Forelimb muscle (tissue), 1 donor: ENCODE measurements at places on chromosomes 2 and 18.

GRCh38 chr18:13175754-13176210 is 42.8 kb upstream of the LDLRAD4 start:
- DNase-seq: no peak

DNA sequence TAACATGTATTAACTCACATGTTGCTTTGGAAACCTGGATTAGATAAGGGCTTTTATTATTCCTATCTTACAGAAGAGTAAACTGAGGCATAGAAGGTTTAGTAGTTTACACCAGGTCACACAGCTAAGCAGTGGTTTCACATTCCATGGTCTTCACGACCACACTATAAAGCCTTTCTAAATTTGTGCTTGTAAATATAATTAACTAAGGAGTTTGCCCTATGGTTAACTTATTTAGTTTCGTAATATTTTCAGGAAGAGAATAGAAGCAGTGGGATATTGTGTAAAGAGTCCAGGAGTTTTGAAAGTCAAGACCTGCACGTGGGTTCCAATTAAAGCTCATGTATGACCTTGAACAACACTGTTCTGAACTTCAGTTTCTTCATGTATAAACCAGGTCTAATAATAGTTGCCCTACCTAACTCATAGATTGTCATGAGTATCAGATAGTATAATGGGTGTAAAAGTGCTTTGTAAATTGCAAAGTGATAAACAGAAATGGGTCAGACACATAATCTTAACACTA is 19.5 kb upstream of the SOS1 start:
- no peak for DNase-seq

DNA sequence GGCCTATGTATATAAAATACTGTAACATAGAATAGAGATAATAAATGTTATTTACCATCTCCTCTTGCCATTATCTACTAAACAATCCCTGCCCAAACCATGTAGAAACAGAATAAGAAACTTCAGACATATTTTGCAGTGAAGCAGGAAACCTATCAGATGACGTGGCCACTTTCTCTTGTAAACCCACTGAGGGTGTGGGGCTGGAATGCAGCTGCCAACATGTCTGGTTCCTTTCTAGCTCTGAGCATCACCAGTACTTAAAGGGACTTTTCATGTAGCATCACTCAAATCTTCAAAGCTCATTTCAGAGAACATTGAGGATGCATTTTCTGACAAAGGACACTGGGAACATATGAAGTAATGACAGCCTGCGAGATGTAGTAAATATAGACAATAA is 251.8 kb downstream of the LPIN1 start:
- no peak for DNase-seq

DNA sequence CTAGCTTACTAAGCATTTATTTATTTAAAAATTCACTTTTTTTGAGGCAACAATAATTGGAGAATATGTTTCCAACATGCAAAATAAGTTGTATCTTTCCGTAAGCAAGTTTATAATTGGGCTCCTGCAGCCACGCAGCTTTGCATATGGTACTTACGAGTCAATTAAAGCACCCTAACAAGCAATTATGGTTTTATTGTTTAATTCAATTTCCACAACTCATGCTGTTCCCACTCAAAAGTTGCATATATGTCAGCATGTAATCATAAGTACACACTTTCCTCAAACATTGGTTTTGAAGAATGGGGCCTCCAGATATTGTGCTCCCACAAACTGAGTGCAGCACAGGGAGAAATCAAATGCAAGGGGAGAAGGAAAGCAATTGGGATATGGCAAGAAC is 585.1 kb upstream of the HNMT start:
- DNase-seq: no peak

GRCh38 chr2:120761911-120762310 is 26.2 kb downstream of the GLI2 start:
- no peak for DNase-seq

- DNase-seq: peak; percentile 1
Measured at GRCh38 chr2:103789381-103790095, 1027.7 kb downstream of the TMEM182 start.

- DNase-seq: no peak
Measured at GRCh38 chr2:43424262-43425207, 171.3 kb downstream of the THADA start.

DNA sequence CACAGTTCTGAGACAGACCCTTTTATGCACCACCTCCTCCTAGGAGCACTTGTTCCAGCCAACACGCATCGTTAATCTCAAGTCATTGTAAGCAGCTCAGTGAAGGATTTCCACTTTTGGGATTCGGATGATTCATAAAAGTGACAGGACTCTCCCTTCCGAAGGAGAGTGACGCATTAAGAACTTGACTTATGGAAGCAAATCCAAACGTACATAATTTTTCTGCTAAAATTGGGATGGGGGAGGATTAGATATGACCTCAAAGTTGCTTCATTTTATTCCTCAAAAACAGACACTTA is 165.7 kb downstream of the TWIST2 start:
- no peak for DNase-seq

GRCh38 chr2:126543081-126543480 is 112.9 kb upstream of the GYPC start:
- DNase-seq: no peak
